ENCODE measurements at places on chromosomes 2 and 18. TPM values are rescaled to one million over a fixed set of nuclear protein-coding genes. Genes with fewer than 3 reads are reported as not detected.
A peak's percentile ranks its signal among the peaks of the same experiment; 100 is the strongest.

GRCh38 chr2:124778076-124778475 lies 753.0 kb downstream of the CNTNAP5 start:
- DNase-seq: peak; percentile 88

DNA sequence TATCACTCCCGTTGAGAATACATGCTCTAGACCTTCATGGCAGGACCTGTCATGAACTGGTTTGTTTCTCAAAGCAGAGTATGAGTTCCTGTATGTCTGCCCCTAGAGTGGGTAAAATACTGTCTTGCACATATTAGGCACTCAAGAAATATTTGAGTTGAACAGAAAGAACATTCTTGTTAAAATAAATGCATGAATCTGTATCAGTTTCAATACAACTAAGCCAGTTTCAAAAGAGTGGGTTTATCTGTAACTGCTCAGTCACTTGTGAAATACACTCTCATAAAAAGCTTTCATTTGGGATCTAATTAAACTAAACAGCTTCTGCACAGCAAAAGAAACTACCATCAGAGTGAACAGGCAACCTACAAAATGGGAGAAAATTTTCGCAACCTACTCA lies 69.2 kb downstream of the RFTN2 start:
- no peak for DNase-seq

- DNase-seq: no peak
These were observed 128.6 kb downstream of the MSH2 start for GRCh38 chr2:47531378-47532042.

DNA sequence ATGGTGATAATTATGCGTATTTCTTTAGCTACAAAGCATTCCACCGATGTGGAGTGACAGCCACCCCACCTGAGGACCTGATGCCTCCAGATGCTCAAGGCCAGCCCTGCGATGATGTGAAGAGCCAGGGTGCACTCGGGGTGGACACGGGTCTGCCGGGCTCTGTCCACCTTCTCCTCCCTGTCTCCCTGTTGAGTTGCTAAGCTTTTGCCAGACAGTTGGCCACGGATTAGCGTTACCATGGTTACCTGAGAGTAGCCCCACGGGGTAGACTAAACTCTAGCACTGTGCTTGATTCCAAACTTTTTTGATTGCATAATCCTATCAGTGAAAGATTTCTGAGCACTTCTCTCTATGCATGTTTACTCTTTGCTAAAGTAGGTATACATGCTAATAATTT lies 86.2 kb downstream of the SMIM21 start:
- no peak for DNase-seq

- peak; percentile 100 for DNase-seq
These were observed 150.7 kb upstream of the DLX2 start for GRCh38 chr2:172253190-172254052.

GRCh38 chr2:128817171-128817570 lies 498.5 kb upstream of the HS6ST1 start:
- DNase-seq: no peak

DNA sequence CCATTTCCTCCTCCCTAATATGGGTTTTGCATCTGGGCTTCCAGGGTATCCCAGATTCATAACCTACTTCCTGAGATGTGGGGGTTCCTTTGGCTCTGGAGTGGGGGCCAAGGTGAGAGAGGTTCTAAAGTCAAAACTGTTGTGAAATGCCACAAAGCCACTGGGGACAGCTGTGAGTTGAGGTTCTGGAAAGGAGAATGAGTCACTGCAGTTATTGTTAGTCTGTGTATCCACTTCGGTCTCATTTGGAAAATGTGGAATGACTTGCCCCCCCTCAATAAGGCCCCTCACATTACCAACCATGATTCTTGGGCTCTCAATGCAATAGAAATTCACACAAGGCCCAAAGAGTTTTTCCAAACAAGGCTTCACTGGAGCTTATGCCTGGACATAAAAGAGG lies 51.1 kb upstream of the LGALSL start:
- DNase-seq: peak; percentile 33

DNA sequence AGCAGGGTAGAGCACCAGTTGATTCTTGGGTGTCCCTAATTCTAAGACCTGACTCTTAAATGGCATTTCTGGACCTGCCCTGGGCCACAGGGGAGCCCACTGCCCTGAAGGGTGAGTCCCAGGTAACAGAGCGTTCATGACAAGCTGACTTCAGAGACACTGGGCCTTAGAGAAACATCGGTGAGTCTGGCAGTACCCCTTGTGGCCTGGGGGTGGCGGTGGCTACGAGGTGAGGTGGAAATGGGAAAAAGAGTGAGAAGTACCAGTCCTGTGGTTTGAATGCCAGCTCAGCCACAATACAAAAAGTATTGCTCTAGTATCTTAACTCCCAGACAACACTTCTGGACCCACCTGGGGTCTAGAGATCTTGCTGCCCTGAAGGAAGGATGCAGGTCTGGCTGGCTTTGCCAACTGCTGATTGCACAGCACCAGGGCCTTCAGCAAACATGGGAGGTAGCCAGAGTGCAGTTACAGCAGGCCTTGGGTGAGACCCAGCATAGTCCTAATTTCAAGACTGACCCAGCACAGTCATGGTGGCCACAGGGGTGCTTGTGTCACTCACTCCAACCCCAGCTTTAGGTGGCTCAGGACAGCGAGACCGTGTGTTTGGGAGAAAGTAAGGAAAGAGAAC lies 44.5 kb downstream of the USP34 start:
- DNase-seq: peak; percentile 52

- DNase-seq: no peak
These were observed 1304.4 kb upstream of the ACVR2A start for GRCh38 chr2:146540271-146540932.

DNA sequence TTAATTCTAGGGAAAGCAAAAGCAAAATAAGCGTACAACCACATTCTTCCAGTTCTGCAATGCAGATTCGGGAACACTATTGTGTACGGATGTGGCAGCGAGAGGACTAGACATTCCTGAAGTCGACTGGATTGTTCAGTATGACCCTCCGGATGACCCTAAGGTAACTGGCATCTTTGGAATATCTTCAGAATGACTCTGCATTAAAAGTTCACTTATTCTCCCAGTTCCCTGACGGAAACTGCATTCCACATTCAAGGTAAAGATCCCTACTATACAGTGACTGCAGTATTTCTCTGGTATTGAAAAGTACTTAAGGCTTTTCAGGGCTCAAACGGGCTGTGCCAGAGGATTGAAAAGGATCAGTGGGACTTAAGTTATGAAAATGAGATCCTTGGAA lies 10.9 kb downstream of the DDX18 start:
- DNase-seq: no peak

GRCh38 chr2:177221970-177222369 lies 9.4 kb downstream of the HNRNPA3 start:
- DNase-seq: no peak

DNA sequence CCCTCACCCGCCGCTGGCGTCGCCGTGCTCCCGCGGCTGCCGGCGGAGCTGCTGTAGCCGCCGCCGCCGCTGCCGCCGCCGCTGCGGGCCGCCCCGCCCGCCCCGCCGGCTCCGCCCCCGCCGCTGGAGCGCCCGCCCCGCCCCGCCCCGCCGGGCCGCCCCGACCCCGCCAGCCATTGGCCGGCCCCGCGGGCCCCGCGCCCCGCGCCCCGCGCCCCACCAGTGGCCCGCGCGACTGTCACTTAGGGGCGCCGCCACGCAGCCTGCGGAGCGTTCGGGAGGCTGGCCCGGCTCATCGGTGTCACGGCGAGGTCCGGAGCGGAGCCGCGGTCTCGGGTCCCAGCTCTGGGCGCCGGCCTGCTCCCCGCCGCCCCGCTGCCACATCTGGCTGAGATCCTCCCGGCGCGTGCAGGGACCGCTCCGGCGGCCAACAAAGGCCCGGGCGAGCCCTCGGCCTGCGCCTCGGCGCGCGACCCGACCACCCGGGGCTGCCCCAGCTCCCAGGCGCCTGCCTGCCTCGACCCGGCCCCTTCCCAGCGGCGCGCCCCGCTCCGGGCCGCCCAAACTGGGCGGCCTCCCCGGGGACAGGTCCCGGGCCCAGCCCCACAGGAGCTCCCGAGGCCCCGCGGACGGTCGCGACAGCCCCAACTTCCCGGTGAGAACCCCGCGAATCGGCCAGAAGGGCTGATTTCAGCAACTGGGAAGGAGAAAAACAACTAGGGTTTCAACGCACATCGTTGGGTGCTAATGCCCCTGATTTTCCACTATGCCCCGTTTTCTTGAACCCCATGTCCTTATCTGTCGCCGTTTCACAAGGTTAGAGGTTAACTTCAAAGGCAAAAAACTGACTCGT lies at the start of gene MGAT4A:
Gene MGAT4A, minus strand, starts transcription at position 92 of the 853 bp plus-strand sequence. CDS start 4,800 bp downstream, outside the sequence.
- no peak for DNase-seq

- DNase-seq: no peak
These were observed 933.7 kb upstream of the LRATD1 start for GRCh38 chr2:13698847-13699246.

- peak; percentile 27 for DNase-seq
These were observed 106.2 kb upstream of the BZW1 start for GRCh38 chr2:200705305-200706041.

GRCh38 chr18:48279312-48279711 lies 129.9 kb downstream of the ZBTB7C start:
- no peak for DNase-seq

- no peak for DNase-seq
These were observed 30.2 kb upstream of the IL1R2 start for GRCh38 chr2:101961338-101962191.

DNA sequence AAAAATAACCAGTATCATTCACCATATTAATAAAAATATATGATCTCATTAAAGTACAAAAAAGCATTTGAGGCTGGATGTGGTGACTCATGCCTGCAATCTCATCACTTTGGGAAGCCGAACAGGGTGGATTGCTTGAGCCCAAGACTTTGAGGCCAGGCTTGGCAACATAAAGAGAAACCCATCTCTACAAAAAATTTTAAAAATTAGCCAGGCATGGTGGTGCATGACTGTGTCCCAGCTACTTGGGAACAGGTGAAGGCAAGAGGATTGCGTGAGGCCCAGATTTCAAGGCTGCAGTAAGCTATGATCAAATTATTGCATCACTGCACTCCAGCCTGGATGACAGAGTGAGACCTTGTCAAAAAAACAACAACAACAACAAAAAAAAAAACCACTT lies 75.9 kb downstream of the RAD51AP2 start:
- peak; percentile 52 for DNase-seq

- DNase-seq: peak; percentile 4
These were observed 550.9 kb upstream of the PKDCC start for GRCh38 chr2:41496908-41497307.

- no peak for DNase-seq
These were observed 29.7 kb downstream of the AGPS start for GRCh38 chr2:177422271-177422670.

DNA sequence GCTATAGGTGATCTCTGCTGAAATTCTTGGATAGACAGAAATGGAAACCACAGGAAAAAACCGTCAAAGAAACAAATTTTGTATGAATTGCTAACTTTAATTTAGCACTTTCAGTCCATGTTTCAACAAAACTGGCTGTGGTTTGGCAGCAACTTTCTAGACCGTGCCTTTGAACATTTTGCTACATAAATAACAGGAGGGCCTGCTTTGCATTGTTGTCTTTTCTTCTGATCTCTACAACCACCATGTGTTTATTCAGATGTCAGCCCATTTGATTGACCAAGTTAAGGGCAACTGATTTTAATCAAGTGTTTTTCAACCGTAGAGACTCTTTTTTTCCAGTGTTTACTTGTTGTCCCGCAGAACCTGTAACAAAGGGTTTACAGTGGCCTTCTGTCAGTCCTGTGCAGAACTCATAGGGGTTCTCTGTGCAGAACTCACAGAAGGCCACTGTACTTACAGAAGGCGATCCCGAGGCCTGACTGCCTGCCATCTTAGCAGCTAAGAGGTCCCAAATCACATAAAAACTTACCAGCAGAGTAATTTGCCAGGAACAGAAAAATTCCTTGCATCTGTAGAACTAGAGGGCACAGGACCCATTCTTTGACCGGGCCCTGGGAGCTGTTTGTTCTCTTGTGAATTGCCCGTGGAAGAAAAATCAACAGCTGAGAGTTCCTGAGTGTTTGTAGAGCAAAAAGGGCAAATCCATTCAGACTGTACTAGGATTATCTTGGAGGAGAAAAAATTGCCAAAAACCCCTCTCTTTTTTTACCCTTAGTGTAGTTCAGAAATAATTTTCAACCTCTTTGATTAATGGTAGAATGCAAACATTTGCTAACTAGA lies 120.6 kb downstream of the PRKRA start:
- no peak for DNase-seq

- no peak for DNase-seq
These were observed 1.7 kb downstream of the TUBB6 start for GRCh38 chr18:12309683-12310198.

MATN3 gene
- 0.47 TPM for total RNA-seq

PRKAG3 gene
- total RNA-seq: not detected

FAHD2B gene
- 1.1 TPM for total RNA-seq

LINC00305 gene
- not detected for total RNA-seq

DNMT3A gene
- 3.3 TPM for total RNA-seq

ACMSD gene
- total RNA-seq: not detected

POTEF gene
- 7.7 TPM for total RNA-seq

UGT1A4 gene
- not detected for total RNA-seq

CKAP2L gene
- 21.1 TPM for total RNA-seq

LYG1 gene
- total RNA-seq: 0.17 TPM

TM4SF20 gene
- total RNA-seq: not detected

IL36RN gene
- total RNA-seq: not detected

Data from HT1080 (cell line).